Body of pancreas (tissue), 4 donors: ENCODE measurements at places on chromosomes 16 and 17.

DNA sequence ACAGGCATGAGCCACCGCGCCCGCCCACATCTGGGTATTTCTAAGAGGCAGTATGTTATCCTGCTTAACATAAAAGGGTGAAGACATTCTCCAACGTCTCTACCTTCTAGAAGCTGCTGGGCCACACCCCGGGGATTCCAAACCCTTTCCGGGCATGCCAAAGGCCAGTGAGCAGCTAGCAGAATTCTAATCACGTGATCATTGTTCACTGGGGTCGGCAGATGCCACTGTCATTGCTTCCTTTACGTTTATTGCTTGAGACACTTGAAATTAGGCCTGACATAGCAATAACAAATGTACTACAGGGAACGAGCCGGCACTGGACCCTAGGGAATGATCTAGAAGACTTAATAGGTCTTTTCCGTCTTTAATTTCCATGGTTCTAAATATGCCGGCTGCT lies 141.2 kb upstream of the ZFHX3 start:
- no peak for DNase-seq

- no peak for DNase-seq
Measured at GRCh38 chr16:2959206-2959605, 4.9 kb upstream of the KREMEN2 start.

- no peak for DNase-seq
Measured at GRCh38 chr17:73096866-73097265, 4.4 kb upstream of the SLC39A11 start.

- no peak for DNase-seq
Measured at GRCh38 chr17:33651686-33652085, 358.6 kb upstream of the ASIC2 start.

- DNase-seq = peak; percentile 58
Measured at GRCh38 chr17:1730326-1731193, 6.1 kb downstream of the WDR81 start.

DNA sequence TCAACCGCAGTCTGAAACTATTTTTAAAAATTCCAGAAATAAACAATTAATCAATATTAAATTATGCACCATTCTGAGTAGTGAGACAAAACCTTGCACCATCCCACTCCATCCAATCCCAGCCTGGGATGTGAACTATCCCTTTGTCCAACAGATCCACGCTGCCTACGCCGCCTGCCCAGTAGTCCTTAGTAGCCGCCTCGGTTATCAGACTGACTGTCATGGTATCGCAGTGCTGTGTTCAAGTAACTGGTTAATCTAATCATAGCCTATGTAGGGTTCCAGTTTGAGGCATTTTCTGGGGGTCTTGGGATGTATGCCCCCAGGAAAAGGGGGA lies 437.7 kb downstream of the HS3ST3B1 start:
- DNase-seq = no peak

GRCh38 chr16:85403693-85404092 lies 209.4 kb upstream of the GSE1 start:
- no peak for DNase-seq

- DNase-seq = no peak
Measured at GRCh38 chr17:35780950-35781349, 14.5 kb downstream of the MMP28 start.

- DNase-seq = peak; percentile 47
Measured at GRCh38 chr16:71883168-71883848, 674 bp downstream of the ZNF821 start.

DNA sequence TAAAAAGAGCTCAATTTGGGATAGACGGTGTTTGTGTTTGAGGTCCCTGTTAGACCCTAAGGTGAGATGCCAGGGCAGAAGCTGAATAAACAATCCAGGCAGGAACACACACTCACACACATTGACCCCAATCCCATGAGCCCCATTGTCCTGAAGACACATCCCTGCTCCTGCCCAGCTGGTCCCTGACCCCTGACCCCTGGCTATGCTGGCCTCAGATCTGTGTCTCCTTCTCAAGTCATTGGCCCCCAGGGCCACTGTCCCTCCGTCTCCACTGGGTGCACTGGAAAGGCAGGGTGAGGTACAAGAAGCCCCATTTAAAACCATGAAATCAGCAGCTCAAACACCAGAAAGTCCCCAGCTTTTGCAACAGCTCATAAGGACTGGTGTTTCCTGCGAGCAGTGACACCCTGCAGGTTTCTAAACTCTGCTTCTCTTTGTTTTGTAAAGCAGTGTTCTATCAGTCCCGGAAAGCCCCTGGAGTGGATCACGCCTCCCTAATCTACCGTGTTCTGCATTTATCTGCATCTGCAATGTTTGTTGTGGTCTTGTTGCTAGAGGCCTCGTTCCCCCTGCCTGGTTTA lies 18.0 kb upstream of the ASGR2 start:
- no peak for DNase-seq

DNA sequence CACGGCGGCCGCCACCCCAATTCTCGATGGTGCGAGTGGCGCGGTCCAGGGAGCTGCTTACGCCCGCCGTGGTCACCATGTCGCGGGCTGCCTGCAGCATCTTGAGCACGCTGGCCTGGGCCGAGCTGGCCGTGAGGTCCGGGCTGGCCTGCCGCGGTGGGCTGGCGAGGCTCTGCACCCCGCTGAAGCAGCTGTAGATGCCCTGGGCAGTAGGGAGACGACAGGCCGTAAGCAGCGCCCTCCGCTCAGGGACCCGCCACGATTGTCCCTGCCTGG lies 16.4 kb downstream of the GRIN2C start:
- no peak for DNase-seq

GRCh38 chr16:85832570-85833218 lies 33.2 kb downstream of the COX4I1 start:
- DNase-seq = no peak

- DNase-seq = no peak
Measured at GRCh38 chr16:68284847-68285246, 20.5 kb downstream of the SLC7A6 start.

- DNase-seq = no peak
Measured at GRCh38 chr17:8332688-8333087, 7.0 kb upstream of the ODF4 start.

DNA sequence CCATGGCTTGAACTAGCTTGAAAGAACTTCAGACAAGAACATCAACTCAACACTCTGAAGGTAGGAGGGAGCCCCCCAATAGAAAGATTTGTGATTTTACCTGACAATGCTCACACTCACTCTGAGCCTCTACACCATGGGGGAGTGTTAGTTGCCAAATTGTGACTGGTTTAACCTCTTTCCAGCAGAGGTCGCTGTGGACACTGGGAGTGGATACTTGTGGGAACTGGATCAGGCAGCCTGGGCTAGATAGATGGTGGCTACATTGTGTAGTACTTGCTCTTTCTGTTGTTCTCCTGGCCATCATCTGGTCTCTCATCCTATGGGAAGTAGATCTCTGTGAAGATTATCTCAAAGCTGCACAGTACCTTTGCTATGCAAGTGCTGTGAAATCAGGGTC lies 2.9 kb downstream of the SMPD3 start:
- DNase-seq = peak; percentile 58

DNA sequence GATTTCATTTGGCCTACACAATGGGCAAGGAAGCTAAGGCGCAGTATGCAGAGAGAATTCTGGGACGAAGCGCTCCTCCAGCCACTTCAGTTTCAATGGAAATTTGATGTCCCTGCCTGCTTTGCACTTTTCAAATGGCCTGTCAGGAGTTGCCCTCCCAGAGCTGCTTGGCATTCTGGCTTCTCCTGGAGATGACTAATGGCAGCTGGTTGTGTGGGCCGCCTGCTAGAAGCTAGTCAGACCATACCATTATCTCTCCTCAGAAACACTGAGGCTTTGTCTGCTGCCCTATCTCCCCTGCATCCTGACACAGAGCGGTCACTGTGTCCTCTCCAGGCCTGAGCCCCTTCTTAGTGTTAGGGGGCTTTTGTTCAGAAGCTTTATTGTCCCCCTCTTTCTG lies 180.1 kb downstream of the SPECC1 start:
- DNase-seq = no peak

DNA sequence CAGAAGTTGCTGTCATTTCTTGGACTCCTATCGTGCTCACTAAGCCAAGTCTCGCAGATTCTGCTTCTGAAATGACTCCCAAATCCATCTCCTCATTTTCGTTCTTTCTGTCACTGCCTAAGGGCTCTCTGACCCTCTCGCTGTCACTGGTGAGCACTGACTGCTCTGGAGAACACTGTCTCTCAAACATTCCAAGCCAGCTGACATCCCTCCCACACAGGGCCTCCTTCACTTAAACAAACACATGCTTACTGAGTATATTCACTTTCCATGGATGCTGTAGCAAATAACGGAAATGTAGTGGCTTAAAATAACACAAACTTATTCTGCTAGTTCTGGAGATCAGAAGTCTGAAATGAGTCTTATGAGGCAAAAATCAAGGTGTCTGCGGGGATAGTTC lies 18.8 kb downstream of the CACNG1 start:
- no peak for DNase-seq

DNA sequence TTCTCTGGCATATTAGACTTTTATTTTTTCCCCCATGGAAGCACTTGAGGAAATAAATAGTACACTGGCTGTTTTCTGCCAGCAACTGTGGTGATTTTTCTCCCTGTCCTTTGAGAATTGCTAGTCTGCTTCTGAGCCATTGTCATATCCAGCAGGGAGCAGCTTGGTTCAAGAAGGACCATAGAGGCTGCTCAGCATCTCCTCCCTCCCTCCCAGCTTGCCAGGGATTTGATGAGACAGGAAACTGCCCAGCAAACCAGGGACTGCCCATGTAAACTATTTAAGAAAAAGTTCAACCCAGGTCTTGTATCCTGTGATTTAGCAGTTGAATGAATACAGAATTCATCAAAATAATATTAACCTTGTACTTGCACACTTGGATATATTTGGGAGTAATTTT lies 39.5 kb downstream of the CYB5B start:
- DNase-seq = no peak

- no peak for DNase-seq
Measured at GRCh38 chr17:58207451-58207850, 11.6 kb downstream of the MKS1 start.

DNA sequence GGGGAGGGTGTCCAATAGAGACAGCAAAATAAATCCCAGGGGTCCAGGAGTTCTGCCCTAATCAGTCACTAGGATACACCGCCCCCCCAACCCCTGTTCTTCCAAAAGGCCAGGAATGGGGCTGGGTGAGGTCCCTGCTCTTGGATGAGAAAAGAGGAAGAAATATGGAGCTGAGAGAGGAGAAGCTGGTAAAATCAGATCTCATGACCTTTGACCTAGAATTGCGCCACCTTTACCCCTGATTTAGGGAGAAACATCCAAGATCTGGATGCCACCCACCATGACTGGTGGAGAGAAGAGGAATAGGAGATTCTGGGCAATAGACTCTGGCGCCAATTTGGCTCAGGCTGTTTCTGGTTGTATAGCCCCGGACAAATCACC lies 707 bp upstream of the CACNB1 start:
- no peak for DNase-seq

DNA sequence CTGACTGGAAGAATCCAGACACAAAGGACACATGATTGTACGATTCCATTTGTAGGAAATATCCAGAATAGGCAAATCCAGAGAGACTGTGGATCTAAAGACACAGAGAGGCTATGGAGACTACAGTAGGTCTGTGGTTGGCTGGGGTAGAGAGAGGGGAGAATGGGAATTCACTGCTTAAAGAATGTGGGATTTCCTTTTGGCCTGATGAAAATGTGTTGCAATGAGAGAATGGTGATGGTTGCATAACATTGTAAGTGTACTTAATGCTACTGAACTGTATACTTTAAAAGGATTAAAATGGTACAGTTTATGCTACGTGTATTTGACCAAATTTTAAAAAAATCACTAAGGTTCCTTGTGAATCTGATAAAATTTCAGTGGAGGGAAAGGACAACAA lies 62.1 kb downstream of the GPRC5B start:
- no peak for DNase-seq

- no peak for DNase-seq
Measured at GRCh38 chr17:48062273-48062672, 14.1 kb downstream of the NFE2L1 start.

DNA sequence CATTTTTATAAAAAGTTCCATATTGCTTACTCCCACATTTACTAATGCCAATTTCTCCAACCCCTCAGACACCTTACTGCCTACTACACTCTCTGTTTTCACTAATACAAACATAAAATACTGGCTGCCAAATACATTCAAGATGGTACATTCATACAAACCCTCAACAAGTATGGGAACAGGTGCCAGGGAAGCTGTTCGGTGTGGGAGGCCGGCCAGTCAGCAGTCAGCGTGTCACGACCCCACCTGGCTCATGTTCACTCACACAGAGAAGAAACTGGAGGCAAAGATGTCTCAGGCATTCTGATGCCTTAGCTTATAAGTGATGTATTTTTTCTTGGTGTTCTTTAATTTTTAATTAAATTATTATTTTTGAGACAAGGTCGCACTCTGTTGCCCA lies 42.4 kb upstream of the TRAP1 start:
- no peak for DNase-seq

DNA sequence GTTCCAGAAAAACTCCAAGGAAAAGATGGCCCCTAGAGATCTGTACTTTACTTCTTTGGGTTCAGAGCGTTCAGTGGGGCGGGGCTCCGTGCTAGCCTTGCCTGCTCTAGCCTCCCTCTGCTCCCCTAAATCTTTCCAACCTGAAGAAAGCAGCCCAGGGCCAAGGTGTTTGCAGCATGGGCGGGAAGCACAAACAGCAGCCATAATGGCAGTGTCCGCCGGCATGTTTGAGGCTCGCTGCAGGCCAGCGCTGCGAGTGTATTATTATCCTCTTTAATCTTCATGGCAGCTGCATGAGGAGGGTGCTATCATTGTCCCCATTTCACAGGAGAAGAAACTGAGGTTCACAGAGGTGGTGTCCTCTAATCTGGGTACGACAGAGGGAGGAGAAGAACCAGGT lies 10.4 kb downstream of the CALB2 start:
- DNase-seq = no peak

GRCh38 chr17:61366076-61366714 lies 33.4 kb upstream of the TBX2 start:
- DNase-seq = no peak

- DNase-seq = no peak
Measured at GRCh38 chr16:72536723-72537435, 364.9 kb upstream of the PMFBP1 start.

- no peak for DNase-seq
Measured at GRCh38 chr17:33989361-33990148, 265.5 kb upstream of the CCL2 start.

DNA sequence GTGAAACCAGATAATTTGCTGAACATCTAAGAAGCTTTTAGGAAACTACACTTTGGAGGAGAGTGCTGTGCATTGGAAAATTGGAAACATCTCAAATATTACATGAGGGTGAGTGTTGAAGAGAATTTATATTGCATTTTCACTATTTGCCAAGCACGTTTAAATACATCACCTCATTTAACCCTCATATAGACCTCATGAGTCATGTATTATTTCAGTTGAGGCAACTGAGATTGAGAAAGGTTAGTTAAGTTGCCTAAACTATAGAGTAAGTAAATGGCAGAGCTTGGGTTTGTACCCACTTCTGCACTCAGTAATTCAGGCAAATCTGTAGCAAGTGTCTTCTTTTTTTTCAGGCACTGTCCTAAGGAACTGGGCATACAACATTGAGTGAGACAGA lies 3.7 kb upstream of the NLK start:
- DNase-seq = no peak

- DNase-seq = no peak
Measured at GRCh38 chr17:66514227-66514806, 211.9 kb downstream of the PRKCA start.
